ENCODE measurements at places on chromosomes 13 and 19.

DNA sequence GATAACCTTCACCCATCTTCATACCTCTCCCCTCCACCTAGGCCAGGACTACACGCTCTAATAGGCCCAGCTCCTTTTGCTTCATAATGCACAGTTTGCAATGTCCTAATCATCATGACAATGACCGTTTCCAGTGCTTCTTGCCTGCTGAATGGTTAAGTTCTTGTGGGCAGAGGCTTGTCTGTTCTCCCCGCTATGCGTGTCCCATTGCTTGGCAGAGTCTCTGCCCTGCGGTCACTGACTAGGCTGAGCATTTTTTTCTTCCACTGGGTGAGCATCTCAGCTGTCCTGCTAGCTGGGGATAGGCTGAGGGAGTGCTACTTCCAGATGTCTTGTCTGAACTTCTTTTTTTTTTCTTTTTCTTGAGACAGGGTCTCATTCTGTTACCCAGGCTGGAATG lies 314.7 kb downstream of the UQCRFS1 start:
- no peak overlapping the region for H3K27ac ChIP-seq
- H3K4me1 ChIP-seq: no peaks in the 10 kb centered on the region
- H3K4me3 ChIP-seq: no peak overlapping the region

- no peaks in the 10 kb centered on the region for H3K27me3 ChIP-seq
- no peak for DNase-seq
- no peak overlapping the region for H3K27ac ChIP-seq
- no peak overlapping the region for H3K4me3 ChIP-seq
- H3K4me1 ChIP-seq: no peaks in the 10 kb centered on the region
These were observed 2.9 kb upstream of the MAP1S start for GRCh38 chr19:17716309-17716929.

GRCh38 chr19:10113592-10113963 lies 2.1 kb downstream of the P2RY11 start:
- no peak overlapping the region for H3K4me3 ChIP-seq
- no peaks in the 10 kb centered on the region for H3K4me1 ChIP-seq
- DNase-seq: no peak
- H3K27me3 ChIP-seq: no peaks in the 10 kb centered on the region
- H3K36me3 ChIP-seq: no peaks in the 10 kb centered on the region

DNA sequence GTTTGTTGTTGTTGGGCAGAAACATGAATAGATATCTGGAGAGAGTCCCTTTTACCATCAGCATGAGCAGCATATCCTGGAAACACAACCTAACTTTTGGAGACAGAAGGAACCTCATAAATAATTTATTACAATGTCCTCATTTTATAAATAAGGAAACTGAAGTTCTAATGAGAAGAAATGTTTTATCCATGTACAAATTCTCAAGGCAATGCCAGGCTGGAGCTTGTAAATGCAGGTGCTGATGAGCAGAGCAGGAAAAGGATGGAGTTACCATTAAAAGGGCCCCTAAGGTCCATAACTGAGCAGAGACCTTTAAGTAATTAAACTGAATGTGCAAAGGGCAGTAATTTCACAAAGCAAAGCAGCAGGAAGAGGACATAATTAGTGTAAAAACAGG lies 17.3 kb downstream of the LCP1 start:
- no peak for DNase-seq
- no peak overlapping the region for H3K27ac ChIP-seq
- H3K4me1 ChIP-seq: no peaks in the 10 kb centered on the region
- no peaks in the 10 kb centered on the region for H3K36me3 ChIP-seq
- no peaks in the 10 kb centered on the region for H3K27me3 ChIP-seq
- H3K4me3 ChIP-seq: no peak overlapping the region
